Activated CD4-positive, alpha-beta T cell treated with anti-CD3 and anti-CD28 coated beads, Interleukin-2, Interleukin-6, amounts not matched to agents 100 ng/mL and 50 ng/mL, durations not matched to agents 16 hours and 8 hours (primary cell): ENCODE measurements at places on chromosomes 7 and 10.

DNA sequence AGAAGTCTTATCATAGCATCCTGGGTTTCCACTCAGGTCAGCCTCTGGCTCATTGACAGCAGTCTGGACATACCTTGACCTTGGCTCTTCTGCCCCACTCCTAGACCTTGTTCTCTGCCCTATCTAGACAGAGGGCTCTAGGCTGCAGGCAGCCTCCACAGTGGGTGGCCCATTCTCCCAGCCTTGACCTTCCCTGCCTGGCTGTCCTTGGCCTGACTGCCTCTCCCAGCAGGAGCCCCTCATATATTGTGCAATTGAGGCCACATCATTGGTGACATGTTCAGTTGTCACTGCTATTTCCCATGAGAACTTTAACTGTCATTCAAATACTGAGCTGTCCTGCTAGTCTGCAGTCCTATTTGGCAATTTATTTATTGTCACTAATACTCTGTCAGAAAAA is 503.4 kb downstream of the PLXNA4 start:
- DNase-seq = no peak

DNA sequence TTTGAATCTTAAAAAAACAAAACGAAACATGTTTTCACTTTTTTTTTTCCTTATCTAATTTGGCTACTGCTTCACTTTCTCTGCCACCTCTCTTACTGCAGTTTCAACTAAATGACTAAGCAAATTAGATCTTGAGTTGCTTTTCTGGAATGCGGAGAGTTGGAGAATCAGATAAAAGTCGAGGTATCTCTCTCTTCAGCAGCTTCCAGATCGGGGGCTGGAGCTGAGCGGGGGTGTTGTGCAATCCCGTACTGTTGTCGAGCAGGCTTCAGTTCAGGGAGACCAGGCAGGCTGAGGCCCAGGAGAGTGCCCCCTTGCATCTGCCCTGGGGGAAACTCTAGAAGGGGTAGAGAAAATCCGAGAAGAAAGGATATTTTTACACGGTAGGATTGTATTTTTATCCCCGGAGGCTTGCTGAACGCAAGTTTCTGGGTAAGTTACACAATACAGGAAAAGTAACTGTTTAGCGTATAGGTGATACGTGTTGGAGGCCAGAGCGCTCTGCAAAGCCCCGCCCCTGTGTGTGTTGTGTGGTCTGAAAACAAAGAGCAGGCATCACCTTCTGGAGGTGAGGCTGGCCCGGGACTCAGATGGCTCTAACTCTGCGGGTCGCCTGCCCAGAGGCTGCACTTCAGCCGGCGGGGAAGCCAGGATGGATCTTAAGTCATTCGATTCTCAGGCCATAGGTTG is 116.6 kb downstream of the KLF6 start:
- DNase-seq = peak; percentile 69

DNA sequence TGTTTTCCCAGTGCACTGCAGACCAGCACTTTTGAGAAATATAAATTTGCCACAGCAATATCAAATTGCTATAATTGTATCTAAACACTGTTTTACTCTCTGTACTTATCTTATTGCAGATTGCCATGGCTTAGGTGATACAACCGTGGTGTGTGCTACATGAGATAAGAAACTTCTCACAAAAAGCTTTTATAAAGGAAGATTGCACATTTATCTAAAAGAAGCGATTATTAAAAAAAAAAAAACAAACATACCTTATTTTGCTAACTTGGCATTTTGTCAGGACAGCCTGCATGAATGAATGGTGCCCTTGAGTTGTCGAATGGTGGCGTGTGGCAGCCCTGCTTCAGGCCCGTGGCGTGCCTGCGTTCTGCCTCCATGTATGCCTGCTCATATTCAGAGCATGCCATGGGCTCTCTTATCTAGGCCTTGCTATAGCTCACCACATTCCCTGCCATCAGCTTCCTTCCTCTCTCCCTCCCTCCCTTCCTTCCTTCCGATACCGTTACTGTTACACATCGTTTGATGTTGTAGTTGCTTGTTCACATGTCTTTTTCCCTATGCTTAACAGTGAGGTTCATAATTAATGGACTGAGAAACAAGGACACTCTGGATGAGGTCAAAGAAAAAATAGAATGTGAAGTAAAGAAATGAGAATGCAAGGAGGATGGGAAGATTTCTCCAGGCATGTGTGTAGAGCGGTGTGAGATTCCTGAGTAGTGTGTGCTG is 34.9 kb downstream of the PRKAR2B start:
- DNase-seq = no peak

DNA sequence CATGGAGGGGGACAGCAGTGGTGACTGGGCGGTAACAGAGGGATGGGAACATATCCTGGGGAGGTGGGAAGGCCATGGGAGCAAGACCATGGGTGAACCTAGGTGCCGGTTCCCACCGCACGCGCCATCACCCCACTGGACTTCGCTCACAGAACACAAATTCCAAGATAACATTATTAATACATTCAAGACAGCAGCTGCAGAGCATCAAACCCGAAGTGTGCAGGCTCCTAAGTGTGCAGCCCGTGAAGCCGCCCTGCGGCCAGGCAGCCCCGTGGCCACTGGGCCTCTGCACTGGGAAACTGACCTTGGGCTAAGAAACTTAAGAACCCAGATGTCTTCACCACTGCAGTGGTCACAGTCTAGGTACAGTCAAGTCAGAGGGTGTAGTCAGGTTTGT is 42.8 kb upstream of the ZRANB1 start:
- no peak for DNase-seq

GRCh38 chr7:37769291-37769690 is 79.1 kb upstream of the NME8 start:
- no peak for DNase-seq

- no peak for DNase-seq
These were observed 44.2 kb downstream of the HERPUD2 start for GRCh38 chr7:35650751-35651150.

DNA sequence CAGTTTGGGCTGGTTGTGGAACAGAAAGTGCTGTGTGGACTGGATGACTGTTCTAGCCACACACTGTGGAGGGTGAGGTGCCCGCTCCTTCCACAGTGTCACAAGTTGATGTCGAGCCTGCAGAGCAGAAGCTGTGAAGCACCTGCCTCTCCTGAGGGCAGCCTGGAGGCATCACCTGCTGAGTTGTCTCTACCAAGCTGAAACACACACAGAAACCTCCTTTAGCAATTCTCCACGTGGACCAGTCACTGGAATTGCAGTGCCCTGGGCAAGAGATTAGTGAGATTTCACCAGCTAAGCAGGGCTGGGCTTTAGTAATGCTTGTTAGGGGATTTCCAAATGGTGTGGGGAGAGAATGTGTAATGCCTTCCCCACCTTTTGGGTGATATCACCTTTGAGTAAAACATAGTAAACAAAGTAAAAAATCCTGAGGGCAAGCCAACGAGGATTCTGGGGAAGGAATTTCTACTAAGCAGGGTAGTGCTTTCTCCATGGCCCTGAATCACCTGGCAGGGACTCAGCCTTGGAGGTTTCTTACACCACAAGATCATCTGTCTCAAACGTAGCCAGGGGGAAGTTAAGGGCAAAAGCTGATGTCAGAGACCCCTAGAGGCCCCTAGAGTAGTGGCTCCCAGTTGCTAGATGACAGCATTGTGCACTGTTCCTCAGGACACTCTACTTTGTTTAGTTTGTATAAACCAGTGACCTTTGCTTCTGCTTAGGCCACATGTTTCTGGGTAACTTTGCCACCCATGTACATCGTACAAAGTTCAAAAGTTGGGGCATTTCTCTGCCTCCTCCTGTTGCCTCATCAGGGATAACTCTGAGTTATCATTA is 233.1 kb upstream of the IGFBP3 start:
- DNase-seq = peak; percentile 7

DNA sequence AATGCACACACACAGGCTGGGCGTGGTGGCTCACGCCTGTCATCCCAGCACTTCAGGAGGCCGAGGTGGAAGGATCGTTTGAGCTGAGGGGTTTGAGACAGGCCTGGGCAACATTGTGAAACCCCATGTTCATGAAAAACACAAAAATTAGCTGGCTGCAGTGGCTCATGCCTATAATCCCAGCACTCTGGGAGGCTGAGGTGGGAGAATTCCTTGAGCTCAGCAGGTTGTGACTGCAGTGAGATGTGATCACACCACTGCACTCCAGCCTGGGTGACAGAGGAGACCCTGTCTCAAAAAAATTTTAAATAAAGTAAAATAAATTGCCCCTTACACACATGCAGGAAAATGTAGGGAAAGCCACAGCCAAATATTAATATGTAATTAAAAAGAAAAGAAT is 44.1 kb downstream of the RNF32 start:
- DNase-seq = no peak

DNA sequence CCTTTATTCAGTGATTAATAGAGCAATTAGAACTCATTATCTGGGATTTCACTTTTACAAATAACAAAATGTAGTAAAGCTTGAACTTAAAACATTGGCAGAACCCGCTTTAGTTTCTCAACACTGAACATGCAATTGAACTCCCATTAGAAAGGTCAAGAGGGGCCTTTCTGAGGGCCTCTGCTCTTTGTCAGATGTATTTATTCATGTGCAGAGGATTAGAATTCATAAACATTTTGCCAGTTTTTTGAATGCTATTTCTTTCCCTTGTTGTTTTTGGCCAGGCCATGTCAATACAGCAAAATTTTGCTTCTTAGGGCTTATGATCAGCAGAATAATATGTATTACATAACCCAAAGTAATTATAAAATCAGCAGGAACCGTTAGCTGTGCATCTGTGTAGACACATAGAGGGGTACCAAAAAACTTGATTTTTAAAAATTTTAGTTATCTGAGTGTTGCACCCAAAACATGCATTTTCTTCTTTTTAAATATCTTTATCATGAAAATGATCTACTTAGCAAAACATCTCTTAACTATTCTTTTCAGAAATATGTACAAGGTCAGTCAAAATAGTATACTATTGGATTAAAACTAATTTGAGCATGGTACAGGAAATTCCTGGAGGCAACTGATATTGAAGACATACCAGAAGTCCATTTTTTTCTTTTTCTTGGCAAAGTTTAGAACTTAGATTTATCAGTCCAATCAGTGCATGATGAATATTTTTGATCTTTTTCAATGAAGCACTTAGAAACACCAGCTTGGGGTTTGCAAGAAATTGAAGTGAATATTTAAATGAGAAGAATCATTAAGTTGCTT is 177.5 kb downstream of the TWIST1 start:
- DNase-seq = no peak

- no peak for DNase-seq
These were observed 3.0 kb downstream of the GIMAP1 start for GRCh38 chr7:150719436-150719835.

DNA sequence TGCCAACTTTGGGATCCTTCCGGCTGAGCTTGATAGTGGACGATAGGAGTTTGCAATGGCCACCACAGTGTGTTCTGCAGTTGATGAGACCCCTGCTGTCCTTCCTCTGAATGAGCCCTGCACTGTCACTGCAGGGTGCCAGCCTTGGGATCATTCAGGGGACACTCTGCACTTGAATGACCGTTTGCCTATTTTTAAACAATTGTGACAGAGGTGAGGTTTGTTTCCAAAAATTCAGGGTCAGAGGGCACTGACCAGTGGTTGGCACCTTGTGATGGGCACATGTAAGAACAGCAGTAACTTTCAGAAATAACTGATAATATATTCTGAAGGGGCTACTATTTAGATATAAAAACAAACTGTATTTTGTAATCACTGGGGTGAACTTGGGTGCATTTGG is 48.5 kb upstream of the ADARB2 start:
- no peak for DNase-seq

GRCh38 chr10:77501152-77501845 is 136.3 kb downstream of the KCNMA1 start:
- no peak for DNase-seq

- DNase-seq = no peak
These were observed 6.7 kb upstream of the BTBD16 start for GRCh38 chr10:122264436-122264835.

DNA sequence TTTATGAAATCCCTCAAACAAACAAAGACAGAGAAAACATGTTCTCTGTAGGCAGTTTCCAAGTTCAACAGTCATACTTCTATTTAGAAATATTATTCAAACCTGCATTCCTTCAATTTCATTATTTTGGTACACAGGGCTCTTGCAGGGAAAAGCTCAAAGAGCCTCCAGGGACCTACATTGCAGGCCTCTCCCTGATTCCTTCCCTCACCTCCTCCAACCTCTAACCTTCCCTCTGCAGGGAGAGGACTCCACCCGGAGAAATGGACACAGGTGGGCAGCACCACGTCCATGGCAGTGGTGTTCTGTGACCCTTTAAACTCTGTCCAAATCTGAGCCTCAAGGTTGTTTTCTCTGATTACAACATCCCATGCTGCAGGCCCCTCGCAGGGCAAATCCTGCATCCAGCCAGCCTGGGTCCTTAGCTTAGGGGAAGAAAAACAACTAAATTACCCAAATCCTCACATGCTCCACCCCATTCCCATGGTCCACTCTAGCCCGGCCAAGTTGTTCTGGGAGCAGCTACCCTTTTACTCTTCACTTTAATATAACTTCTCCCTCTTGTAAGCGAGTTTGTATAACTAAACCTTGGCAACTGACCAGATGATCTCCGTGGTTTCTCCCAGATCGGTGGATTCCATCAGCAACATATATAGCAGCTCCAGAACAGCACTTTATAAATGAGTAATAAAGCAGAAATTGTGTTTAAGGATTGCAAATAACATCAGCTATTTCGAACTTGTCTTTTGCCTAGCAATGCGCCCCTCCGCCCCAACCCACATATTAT is 129.8 kb downstream of the CUBN start:
- no peak for DNase-seq

- DNase-seq = no peak
These were observed 18.0 kb downstream of the NUDT5 start for GRCh38 chr10:12177642-12178041.

DNA sequence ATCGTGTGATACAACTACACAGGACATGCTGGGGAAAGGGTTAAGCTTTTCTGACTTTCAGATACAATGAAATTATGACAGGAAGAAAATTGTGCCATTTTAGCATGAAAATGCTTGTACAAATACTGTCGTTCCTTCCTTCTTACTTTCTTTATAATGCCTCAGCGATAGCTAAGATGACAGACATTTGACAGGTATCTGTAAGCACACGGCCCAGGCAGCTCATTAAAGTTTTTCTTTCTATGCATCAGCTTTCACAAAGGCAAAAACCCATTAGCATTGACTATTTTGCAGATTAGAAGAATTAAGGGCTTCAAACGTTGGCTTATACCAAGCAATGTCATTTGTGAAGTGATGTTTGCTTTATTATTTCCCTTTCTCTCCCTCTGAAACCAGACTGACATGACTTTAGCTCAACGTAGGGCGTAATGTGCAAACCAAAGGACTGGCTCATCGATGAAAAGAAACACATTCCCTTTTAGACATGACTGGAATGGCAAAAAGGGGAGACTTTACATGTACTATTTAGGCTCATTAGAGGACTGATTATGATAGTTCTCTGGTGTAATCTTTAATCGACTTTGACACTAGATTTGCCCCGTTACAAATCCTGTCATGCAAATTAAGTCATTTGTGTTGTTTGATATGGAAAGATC is 258.4 kb upstream of the SP8 start:
- DNase-seq = no peak

DNA sequence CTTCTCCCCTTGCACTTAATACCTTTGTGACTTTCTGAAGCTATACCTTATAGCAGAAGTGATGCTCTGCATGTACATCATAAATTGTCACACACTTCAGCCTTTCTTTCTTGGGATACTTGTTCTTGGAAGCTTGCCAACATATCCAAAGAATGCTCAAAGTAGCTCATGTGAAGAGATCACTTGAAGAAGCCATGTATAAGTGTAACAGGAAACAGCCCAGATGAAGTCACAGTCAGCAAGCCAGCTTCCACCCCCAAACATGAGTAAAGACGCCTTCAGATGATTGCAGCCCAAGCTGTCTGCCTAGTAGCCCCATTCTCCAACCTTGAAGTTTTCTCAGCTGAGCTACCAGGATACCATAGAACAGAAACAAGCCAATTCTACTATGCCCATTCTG is 50.9 kb downstream of the DGKB start:
- DNase-seq = no peak

GRCh38 chr10:78739444-78740053 is 329.2 kb upstream of the ZMIZ1 start:
- no peak for DNase-seq
